ENCODE measurements at places on chromosomes 3 and 15.

- no peak for DNase-seq
Measured at GRCh38 chr15:28933710-28934445, 48.1 kb downstream of the APBA2 start.

GRCh38 chr3:140706360-140706759 is 28.5 kb downstream of the TRIM42 start:
- no peak for DNase-seq

DNA sequence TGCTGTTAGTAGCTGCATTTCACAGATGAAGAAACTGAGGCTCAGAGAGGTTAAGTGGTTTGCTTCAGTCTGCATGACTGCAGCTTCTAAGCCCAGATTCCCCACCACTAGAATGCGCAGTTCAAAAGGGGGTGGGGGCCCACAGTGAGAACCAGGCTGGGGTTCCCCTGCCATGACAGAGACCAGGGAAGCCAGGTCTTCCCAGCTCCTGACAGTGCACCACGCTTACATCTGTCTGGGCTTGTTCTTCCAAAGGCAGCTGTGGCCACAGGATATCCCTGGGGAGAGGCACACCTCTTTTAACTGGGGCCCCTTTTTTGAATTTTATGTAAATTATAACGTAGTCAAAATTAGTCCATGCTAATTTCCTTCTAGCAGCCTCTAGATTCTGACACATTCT is 5.3 kb downstream of the PLEKHO2 start:
- DNase-seq = no peak

GRCh38 chr3:151430821-151431484 is 29.9 kb downstream of the IGSF10 start:
- no peak for DNase-seq

DNA sequence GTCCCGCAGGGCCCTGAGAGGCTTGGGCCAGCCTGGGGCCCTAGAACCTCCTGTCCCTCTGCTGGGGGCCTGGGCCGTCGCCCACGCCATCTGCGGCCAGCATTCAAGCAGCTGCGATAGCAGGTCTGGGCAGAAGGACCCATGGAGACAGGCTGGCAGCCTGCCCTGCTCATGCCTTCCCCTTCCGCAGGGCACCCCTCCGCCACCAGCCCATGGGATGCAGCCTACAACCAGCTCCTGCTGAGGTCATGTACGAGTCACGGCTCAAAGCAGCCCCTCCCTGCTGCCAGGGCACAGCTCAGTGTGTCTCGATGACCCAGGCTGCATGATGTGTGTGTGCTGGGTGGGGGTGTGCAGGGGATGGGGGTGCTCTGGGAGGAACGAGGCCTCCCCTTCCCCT is 27.8 kb downstream of the DUSP7 start:
- no peak for DNase-seq
